ENCODE measurements at places on chromosomes 7 and 10.

- no peak for DNase-seq
Observed at GRCh38 chr10:4587466-4587865, 238.5 kb upstream of the AKR1E2 start.

GRCh38 chr10:32972460-32972859, 14.4 kb upstream of the ITGB1 start:
- no peak for DNase-seq

GRCh38 chr10:5490698-5491464, 8.5 kb downstream of the CALML5 start:
- no peak for DNase-seq

- no peak for DNase-seq
Observed at GRCh38 chr7:116834815-116835504, 27.4 kb upstream of the CAPZA2 start.

- DNase-seq: no peak
Observed at GRCh38 chr7:18064242-18064838, 36.7 kb upstream of the PRPS1L1 start.

DNA sequence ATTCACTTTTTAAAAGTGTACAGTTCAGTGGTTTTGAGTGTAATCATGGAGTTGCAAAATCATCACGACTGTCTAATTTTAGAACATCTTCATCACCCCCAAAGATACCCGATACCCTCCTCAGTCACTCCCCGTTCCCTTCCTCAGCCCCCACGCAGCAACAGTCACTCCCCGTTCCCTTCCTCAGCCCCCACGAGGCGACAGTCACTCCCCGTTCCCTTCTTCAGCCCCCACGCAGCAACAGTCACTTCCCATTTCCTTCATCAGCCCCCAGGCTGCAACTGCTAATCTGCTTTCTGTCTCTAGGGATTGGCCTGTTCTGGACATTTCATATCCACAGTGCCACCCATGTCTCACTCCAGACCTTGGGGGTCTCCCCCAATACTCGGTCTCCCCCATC, 161.6 kb upstream of the PPP2R2D start:
- DNase-seq: no peak

DNA sequence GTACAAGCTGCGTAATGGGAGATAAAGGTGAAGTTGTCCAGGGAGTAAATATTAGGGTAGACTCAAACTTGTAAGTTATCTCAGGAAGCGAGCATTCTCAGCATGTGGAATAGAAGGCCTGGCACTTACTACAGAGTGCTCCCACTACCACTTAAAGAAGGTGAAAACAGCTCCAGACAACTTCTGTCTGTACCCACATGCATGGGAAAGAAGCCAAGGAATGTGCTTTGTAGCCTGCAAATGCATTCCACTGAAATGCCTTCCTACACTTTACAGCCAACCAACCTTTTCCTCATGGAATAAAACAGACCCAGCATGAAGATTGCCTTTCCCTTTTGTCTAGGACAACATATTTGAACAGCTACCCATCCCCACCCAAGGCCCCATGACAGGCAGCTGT, 45.4 kb upstream of the NPSR1 start:
- no peak for DNase-seq

DNA sequence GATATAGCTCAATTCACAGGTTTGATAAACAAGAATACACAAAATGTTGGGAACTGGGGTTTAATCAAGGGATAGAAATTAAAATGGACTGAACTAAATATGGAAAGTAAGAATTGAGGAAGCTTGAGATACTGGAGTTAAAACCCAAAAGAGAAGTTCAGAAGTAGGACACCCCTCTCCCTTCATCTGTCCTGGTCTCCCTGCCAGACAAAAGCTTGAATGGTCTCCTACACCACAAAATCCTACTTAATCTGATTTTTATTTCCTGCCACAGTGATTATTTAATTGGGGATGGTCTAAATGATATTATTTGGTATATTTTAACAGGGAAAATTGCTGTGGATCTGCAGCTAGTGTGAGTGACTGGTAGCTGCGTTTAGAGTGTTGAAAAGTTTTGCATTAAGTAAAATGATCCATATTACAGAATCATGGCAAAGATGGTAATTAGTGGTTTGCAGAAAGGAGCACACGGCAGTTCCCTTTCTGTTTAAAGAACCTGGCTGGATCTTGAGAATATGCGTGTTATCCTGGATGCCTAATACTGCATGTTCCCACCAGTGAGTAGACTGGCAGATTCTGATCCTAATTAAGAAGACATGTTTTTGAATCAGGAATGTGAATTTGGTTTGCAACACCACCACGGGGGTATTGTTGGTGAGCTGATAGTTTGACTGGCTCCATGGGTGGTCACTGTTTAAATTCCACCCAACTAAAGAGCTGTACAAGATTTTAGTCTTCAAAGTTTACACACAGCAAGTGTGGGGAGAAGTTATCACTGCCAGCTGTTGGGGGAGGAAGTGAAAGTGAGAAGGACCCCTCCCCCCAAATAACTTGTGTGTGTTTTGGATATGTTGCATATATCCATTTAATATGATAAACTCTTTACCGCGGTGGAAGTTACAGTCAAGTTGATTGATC, 5.5 kb downstream of the RBM20 start:
- DNase-seq: no peak

DNA sequence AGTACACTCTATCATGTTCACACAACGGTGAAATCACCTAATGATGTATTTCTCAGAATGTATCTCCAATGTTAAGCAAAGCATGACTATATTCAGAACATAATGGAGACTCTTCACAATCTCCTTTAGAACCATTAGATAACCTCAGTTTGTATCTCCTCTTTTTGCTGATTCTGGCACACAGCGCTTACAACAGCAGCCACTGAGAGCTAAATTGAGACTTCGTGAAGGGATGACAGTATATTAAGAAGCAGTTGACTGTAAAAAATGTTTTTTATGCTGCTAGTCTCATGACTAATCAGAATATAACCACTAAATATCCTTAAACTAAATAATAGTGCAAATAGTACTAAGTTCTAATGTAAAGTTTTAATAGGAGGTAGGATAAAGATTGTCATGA, 46.9 kb downstream of the KMT2E start:
- no peak for DNase-seq

DNA sequence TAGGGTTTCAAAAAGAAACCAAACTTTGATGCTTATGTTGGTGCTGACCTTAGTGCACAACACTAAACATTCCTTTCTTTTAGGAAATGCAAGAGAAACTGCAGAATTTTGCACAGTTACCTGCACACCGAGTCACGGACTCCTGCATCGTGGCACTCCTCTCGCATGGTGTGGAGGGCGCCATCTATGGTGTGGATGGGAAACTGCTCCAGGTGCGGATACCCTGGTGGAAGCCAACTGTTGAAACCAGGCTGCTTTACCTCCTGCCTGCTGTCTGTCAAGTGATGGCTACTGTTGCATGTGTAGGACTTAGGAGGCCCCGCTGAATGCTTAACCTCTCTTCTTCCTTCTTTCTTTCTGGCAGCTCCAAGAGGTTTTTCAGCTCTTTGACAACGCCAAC, 11.7 kb downstream of the CASP2 start:
- DNase-seq: peak; percentile 73

- DNase-seq: no peak
Observed at GRCh38 chr7:1027242-1028043, 16.9 kb upstream of the GPR146 start.

DNA sequence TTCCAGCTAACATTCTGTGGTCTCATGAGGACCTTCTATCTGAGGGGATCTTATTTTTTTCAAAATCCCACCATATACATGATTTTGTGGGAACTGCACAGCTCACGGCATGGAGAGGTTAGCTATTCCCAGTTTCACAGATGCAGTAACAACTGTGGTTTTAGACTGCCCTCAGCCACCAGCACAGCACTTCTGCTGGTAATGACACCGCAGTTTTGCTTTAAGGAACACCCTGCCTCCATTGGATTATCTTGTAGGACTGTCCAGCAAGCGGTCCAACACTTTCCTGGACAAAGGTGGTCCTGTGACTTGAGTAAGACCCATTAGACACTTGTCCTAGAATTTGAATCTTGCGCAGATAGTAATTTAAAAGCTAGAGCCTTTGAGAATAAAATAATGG, 65.3 kb upstream of the SMNDC1 start:
- DNase-seq: no peak

GRCh38 chr7:141358386-141358785, 192.8 kb upstream of the AGK start:
- DNase-seq: no peak

- DNase-seq: no peak
Observed at GRCh38 chr7:106639476-106640334, 21.3 kb downstream of the CCDC71L start.

- DNase-seq: no peak
Observed at GRCh38 chr10:74022926-74023629, 25.2 kb downstream of the VCL start.

DNA sequence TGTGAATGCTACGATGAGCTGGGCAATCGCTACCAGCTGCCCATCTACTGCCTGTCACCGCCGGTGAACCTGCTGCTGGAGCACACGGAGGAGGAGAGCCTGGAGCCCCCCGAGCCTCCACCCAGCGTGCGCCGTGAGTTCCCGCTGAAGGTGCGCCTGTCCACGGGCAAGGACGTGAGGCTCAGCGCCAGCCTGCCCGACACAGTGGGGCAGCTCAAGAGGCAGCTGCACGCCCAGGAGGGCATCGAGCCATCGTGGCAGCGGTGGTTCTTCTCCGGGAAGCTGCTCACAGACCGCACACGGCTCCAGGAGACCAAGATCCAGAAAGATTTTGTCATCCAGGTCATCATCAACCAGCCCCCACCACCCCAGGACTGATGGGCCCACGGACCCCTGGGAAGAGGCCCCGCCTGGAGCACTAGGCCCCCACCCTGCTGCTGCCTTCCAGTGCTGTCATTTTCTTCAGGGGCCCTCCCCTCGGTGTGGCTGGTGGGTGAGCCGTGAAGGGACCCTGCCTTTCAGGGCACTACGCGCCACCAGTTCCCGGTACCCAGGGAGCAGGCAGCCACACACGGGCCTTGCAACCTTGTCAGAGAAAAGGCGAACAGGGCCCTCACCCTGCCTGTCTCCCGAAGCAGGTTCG, 2.3 kb upstream of the ANKRD2 start:
- no peak for DNase-seq

DNA sequence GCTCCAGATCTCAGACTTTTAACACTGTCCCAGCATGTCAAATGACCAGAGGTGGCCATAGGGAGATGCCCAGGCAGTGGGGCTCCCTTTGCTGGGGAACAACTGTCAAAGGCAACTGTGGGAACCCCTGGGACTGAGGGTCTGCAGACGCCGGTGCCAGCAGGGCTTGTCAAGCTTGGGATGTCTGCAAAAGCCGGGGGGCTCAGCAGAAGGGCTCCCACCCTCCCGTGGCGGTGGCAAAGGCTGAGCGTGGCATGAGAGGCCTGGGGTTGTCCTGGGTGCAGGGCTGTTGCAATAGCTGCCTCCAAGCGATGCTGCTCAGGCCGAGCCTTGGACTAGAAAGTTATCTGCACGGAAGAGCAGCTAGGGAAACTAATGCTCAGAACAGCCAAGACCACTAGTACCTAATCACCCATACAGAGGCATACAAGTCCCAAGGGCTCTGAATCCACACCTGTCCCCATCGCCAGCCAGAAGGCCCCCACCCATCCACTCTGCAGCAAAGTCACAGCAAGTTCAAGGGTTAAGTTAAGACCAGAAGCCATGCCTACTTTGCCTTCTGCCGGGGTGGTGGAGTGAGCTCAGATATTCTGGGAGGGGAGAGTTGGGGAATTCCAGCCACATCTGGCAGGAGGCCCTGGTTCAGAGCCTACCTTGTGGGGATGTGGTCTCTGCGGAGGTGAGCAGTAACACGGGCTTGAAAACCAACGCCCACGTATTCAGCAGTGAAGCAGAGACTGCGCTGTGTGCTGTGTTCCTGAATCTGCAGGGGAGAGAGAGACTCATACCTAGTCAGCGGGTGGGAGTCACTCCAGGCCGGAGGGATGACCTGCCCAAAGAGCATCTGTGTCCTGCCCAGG, 4.6 kb downstream of the SH2B2 start:
- peak; percentile 37 for DNase-seq

GRCh38 chr7:82605247-82605864, 161.8 kb upstream of the CACNA2D1 start:
- no peak for DNase-seq

DNA sequence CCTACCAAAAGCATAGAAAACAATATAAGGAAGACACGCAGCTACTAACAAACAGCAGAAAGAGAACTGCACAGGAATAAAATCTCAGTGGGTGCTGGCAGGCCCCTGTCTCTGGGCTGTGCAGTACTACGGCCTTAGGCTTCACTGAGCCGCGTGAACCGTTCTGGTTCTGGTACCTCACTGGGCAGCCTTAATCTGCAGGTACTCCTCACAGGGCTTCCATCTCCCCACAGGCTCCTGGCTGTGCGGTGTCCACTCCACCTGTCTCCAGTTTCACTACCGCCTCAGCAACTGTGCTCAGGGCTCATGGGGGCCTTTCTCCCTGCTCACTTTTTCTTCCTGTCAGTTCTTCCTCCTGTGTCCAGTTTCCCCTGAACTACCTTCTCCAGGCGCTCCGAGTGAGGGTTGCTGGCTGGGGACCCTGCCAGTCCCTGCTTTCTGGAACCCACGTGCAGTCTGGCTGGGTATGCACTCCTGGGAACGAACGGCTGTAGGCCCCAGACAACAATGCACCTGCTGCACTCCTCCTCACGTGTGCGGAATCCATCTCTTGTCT, 75.7 kb downstream of the VIPR2 start:
- no peak for DNase-seq

DNA sequence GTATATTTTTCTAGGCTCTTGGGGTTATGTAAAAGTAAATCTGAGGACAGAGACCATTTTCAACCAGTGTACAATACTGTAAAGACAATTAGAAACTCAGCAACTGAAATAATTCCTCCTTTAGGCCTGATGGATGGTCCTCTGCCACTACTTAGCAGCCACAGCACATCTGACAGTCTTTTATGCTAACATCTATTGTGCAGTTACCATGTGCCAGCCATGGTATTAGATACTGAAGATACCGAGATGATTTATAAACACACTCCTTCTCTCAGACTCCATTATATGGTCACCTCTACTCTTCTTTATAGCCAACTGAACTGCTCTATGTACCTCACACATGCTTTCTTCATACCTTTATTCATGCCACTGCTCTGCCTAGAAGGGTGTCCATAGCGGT, 61.2 kb upstream of the CCNJ start:
- DNase-seq: no peak

- no peak for DNase-seq
Observed at GRCh38 chr10:91412354-91413087, 2.4 kb downstream of the HECTD2 start.

- no peak for DNase-seq
Observed at GRCh38 chr10:132110713-132111112, 45.0 kb downstream of the JAKMIP3 start.

DNA sequence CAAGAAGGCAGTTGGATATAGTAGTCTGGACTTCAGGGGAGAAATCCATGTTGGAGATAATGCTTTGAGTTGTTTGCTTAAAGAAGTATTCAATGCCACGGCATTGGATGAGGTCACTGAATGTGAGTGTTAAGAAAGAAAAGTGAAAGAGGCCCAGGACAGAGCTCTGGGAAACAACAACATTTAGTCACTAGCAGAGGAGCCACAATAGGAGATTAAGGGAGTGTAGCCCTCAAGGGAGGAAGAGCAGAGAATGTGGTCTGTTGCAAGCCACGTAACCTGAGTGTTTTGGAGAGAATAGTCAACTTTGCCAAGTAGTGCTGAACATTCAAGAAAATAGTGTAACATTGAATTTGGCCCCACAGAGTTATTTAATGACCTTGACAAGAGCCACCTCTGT, 114.7 kb downstream of the MYO3A start:
- DNase-seq: no peak
